ENCODE measurements at places on chromosomes 12 and 14.

GRCh38 chr12:57175428-57176138 lies 28.2 kb upstream of the LRP1-AS start:
- peak; percentile 63 for DNase-seq

- no peak for DNase-seq
These were observed 286.0 kb downstream of the ZFP36L1 start for GRCh38 chr14:68506645-68507419.

- peak; percentile 23 for DNase-seq
These were observed 163.5 kb downstream of the AACS start for GRCh38 chr12:125228519-125229260.

DNA sequence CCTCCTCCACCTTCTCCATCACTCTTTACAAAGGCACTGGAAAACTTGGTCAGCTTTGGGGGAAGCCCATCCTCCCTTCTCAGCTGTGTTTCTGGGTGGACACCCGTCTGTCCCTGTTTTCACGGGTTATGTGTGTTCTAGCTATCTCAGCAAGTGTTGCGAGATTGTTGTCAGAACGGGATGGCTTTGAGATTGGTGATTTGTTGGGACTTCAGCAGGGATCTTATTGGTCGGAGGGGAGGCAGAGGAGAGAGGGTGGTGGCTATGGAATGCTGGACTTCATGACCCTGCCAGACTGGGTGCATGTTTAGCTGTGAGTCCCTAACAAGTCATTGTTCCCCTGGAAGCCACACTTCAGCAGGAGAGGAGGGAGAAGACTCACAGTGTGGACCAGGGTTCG lies 2.1 kb downstream of the USP5 start:
- no peak for DNase-seq

DNA sequence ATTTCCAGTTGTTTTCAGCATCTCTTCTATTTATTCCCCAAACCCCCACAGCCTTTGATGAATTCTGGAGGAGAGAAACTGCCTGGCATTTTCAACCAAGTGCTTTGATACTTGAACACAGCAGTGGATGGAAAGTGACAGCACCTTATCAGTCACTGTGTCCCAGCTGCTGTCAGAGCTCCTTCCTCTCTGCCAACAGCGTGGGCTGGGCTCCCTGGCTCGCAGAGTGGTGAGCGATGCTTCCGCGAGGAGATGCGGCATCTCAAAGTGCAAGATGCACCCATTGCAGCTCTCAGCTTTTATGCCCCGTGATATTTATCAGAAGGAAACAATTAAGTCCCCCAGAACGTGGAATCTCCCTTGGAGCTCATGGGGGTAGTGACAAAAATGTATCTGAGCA lies 72.6 kb upstream of the TCL1A start:
- peak; percentile 39 for DNase-seq

DNA sequence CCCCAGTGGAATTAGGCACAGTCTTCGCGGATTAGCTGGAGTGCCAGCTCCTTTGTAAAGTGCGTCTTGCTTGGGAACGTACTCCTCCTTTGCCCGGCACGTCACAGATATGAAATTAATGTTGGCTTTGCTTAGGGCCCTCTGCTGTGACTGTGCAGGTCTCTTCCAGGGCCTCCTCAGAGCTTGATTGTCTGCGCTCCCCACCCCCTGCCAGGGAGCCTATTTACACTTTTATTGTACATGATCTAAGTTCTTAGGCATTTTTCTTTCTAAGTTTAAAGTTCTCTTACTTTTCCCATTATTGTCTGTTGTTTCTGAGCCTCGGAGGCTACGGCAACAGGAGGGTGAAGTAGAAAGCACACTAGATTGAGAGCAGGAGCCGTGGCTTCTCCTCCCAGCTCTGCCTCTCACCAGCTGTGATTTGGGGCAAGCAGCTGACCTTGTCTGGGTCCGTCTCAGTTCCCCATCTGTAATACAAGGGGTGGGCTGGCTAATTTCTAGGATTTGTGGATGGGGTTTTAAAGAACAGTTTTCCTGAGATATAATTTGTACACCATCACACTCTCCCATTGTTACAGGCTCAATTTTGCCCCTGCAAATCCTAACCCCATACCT lies 81.8 kb downstream of the TSPAN9 start:
- no peak for DNase-seq

DNA sequence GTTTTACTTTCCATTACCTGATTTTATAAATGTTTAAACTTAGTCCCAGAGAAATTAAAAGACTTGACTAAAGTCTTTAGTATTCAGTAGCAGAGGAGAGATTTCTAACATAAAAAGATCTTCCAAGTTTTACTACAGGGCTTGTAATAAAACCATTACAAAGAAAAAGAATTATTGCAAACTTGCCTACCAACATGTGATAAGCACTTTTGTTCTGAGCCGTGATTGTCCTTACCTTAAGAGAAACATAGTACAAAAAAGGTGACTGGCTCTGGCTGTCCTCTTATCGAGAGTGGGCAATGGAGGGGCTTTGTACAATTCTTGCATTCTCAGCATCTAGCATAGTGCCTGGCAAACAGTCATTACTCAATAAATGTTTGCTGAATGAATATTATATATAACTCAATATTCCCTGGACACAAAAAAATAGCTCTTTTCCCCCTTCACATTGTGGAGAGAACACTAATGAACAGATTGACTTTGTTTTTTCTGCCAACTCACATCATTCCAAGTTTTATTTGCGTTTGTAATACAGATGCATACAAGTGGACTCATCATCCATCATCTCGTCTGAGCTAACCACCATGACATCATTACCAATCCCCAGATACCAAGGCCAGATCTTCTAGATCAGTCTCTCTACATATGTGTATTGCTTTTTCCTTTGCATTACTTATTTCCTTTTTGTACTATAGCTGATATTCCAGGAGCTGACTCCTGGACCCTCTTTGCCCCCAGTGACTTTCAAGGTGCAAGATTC lies 192.8 kb upstream of the EEA1 start:
- DNase-seq, result no peak

DNA sequence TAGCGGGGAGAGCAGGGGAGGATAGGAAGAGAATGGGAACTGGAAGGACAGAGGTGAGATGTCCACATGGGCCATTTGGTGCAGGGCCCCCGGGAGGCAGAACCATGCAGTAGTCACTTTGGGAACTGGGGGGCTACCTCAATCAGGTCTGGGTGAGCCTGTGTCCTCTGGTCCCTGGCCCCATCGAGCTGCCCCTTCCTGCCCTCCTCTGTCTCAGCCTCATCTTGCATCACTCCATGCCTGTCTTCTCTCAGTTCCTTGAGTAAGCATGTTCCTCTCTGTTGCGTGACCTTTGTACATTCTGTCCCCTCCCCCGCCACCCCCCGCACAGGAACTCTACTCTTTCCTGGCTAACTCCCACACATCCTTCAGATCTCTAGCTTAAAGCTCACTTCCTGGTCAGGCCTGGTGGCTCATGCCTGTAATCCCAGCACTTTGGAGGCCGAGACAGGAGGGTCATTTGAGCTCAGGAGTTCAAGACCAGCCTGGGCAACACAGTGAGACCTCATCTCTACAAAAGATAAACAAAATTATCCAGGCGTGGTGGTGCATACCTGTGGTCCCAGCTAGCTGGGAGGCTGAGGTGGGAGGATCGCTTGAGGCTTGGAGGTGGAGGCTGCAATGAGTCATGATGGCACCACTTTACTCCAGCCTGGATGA lies 23.2 kb downstream of the FOS start:
- no peak for DNase-seq

GRCh38 chr14:65287264-65288131 lies 125.0 kb upstream of the FUT8 start:
- DNase-seq, result no peak

- no peak for DNase-seq
These were observed 65.2 kb downstream of the ERH start for GRCh38 chr14:69332782-69333395.

Measured in putamen (tissue), 1 donor.